ENCODE measurements at places on chromosomes 6 and 20.
A peak's percentile ranks its signal among the peaks of the same experiment; 100 is the strongest.

DNA sequence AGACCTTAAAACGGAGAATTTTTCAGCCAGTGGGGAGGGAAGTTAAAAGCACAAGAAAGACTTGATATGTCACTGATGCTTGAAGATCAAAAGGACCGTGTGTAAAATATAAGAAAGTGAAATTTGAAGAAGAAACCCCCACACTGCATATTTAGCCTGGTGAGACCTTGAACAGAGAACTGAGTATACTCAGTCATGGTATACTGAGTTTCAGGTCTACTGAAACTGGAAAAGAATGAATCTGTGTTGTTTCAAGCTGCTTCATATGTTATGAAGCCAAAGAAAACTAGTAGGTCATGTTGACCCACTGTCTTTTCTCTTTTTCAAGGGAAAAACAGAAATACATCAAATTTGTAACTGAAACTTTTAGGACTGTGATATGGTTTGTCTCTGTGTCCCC is 443.8 kb upstream of the GJE1 start:
- no peak for DNase-seq

GRCh38 chr6:17663226-17663625 is 43.5 kb downstream of the NUP153 start:
- no peak for DNase-seq

DNA sequence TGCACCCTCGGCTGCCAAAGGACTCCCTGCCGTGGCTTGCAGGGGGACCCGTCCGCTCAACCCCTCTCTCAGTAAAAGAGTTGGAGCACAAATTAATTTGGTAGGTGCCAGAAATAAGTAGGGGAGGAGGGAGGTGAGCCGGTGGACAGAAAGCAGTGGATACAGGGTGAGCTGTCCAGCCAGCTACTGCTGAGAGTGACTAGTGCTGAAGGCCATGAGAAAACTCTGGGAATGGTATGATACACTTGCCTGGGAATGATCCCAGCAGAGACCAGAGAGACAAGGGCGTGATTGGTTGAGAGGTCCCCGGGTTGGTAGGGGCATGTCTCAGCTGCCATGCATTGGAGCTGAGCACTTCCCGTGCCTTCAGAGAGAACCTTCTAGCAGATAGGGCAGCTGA is 15.7 kb downstream of the FOXQ1 start:
- no peak for DNase-seq

GRCh38 chr6:135890876-135891275 is 39.4 kb downstream of the PDE7B start:
- DNase-seq, result no peak

DNA sequence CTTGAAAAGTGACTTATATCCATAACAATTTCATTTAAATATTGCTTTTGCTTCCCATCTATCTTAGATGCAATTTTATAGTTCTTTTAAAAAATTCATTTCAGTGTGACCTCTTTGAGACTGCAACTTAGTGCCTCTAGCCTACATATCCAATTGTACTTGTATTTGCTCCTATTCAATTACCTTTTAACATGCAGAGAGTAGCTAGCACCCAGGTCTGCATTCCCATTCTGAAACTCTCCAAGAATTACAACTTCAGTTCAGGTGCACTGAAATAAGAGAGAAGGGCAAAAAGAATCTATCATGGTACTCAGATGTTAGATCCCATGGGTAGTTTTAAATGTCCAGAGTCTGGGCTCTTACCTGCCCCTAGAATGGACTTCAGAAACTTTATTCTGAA is 765.4 kb upstream of the SLC35B3 start:
- DNase-seq, result no peak

- DNase-seq, result no peak
Observed at GRCh38 chr6:21707524-21708319, 114.2 kb downstream of the SOX4 start.

GRCh38 chr20:64072498-64073063 is 6.7 kb downstream of the RGS19 start:
- no peak for DNase-seq

GRCh38 chr6:10964684-10965083 is 77.8 kb downstream of the SYCP2L start:
- DNase-seq, result no peak

- no peak for DNase-seq
Observed at GRCh38 chr6:7153789-7154188, 46.0 kb downstream of the RREB1 start.

- no peak for DNase-seq
Observed at GRCh38 chr6:21992178-21992967, 304.5 kb downstream of the PRL start.

DNA sequence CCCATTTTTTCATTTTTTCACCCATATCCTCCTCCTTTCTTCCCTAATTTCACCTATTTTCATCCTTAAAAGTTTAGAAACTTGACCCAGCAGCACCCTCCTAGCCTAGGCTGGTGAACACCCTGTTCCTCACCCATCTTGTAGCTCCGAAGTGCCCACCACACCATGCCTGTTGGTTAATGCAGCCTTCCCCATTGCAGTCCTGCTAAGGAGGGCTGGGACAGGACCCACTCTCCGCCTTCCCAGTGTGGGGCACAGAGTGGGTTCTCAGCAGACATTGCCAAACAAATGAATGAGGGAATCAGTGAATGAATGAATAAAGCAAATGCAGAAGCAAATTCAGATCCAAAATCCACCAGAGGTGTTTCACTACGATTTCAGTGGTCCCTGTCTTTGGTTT is 45.7 kb downstream of the CTCFL start:
- peak; percentile 9 for DNase-seq

GRCh38 chr20:56032251-56032650 is 26.9 kb upstream of the CBLN4 start:
- DNase-seq, result no peak

DNA sequence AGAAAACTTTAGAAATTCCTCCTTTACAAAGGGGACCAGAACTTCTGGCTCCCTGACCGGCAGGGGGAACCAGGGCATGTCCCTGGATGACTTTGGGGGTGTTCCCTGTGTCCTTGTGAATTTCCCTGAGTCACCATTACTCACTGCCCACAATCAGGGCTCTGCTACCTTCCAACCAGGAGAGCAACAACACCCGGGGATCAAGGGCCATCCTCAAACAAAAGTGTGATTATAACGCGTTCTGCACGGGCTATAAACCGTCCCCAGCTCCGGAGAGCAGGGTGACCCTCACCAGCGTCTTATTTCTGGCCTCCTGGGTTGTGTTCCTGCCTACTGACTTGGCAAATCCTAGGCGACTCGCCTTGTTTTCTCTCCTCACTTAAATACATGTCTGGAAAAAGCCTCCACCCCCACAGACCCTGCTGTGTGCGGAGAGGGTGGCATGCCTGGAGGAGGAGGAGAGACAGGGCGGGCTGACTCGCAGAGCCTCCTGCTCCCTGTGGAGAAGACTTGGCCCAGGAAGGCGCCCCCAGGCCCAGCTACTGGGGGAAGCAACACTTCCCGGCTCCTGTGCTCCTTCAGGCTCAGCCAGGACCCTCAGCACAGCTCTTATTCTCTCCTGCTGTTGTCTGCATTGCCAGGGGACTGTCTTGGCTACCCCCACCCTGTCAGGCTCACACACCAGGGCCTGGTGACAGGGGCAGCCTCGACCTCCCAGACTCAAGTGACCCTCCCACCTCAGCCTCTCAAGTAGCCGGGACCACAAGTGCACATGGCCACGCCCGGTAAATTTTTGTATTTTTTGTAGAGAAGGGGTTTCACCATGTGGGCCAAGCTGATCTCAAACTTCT is 54.1 kb downstream of the FGD2 start:
- no peak for DNase-seq

- DNase-seq, result no peak
Observed at GRCh38 chr6:28816339-28816908, 107.4 kb downstream of the TRIM27 start.

- DNase-seq, result no peak
Observed at GRCh38 chr6:131758920-131759319, 48.1 kb upstream of the CTAGE9 start.

DNA sequence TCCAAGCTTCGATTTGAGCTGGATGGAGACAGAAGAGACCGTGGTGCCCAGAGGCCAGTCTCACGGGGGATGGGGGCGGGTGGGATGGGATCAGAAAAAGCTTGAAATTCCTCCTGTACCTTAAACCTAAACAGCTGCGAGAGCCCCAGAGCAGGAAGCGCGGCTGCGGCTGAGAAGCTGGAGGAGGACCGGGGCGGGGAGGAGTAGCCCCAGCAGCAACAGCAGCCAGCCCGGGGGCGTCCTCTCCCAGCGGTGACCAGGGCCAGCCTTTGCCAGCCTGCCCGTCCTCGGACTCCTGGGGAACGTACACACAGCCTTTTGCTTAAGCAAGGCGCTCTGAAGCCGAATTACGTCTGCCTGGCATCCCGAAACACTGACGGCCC is 17.4 kb upstream of the PRDM13 start:
- DNase-seq, result no peak

- DNase-seq, result no peak
Observed at GRCh38 chr6:116966675-116967576, 89.9 kb downstream of the RFX6 start.

DNA sequence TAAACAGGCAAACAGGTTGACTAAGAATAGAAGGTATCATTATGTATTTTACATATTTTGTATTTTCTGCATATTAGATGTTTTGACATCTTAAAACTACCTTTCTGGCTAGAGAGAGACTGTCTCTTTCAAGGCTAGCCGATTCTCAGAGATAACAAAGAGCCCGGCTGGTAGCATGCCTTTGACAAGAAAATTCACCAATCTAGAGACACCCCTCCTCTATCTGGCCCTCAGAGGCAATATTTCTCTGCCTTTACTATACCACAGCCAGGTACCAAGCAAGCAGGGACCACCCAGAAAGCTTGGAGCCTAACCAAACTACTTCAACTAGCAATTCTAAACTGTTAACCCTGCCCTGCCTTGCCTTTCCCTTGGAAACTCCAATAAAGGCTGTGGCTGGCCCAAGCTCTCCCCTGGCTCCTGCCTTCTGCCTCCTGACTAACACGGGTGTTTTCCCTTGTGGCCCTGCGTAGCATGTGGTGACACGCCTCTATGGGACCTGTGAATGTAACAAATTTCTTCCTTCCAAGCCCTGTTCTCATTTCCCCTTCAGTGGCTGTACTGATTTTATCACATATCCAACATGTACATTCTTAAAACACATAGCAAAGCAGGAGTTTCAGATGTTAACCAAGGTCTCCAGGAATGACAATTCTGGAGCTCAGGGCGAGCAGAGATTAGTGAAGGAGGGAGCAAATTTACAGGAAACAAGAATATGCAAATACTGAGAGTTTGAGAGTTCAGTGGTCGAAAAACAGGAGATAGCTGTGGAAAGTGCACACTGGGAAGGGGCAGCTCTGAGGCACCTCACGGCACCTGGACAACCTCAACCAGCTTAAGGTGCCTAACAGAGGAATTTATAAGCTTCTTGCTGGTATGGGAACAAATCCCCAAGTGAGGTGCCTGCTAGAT is 120.8 kb downstream of the BACH2 start:
- peak; percentile 60 for DNase-seq

GRCh38 chr6:105112577-105112976 is 67.2 kb downstream of the POPDC3 start:
- DNase-seq, result no peak

DNA sequence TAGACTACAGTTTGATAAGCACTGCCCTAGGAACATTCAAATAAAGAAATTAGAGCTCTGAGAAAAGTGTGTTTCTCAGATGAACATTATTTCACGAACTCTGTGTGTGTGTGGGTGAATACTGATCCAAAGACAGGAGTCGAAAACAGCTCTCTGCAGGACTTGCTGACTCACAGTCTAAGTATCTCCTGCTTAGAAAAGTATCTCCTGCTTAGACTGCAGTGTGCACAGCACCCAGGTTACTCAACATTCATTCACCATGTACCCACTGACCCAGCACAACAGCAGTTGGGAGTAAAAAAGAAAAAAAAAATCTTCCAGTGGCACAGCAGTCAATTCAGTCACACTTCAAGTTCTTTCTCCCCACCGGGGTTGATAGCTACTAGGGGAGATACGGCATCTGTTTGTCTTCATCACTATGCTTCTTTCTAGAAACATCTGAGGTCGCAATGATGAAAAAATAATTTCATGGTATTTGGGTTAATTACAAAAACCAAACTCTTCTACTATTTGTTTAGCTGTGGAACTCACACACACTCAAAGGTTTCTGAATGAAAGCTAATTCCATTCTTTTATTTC is 48.0 kb downstream of the GCLC start:
- DNase-seq, result no peak

- no peak for DNase-seq
Observed at GRCh38 chr6:13761361-13762036, 49.9 kb upstream of the RANBP9 start.

GRCh38 chr6:15653581-15653980 is 9.2 kb downstream of the DTNBP1 start:
- DNase-seq, result no peak

DNA sequence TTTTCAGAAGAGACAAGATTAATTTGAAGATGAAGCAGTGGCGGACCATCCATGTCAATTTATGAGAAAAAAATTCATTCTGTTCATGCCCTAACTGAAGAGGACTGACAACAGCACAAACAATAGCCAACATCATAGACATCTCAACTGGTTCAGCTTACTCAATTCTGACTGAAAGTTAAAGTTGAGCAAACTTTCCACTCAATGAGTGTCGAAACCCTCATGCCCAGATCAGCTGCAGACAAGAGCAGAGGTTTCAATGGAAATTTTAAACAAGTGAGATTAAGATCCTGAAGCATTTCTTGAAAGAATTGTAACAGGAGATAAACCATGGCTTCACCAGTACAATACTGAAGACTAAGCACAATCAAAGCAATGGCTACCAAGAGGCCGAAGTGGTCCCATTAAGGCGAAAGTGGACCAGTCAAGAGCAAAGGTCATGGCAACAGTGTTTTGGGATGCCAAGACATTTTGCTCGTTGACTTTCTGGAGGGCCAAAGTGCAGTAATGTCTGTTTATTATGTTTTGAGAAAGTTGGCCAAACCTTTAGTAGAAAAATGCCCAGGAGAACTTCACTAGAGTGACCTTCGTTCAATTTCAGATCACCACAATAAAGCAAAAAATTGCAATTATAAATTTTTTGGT is 6.1 kb upstream of the SFT2D1 start:
- DNase-seq, result no peak

- no peak for DNase-seq
Observed at GRCh38 chr6:14051355-14051754, 66.2 kb upstream of the CD83 start.

- no peak for DNase-seq
Observed at GRCh38 chr6:136582711-136583471, 32.7 kb upstream of the MAP7 start.

DNA sequence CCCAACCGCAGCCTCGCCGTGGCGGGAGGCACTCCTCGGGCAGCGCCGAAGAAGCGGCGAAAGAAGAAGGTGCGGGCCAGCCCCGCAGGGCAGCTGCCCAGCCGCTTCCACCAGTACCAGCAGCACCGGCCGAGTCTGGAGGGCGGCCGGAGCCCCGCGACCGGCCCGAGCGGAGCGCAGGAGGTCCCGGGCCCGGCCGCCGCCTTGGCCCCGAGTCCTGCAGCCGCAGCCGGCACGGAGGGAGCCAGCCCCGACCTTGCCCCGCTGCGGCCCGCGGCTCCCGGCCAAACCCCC is 525 bp downstream of the PNRC1 start:
- no peak for DNase-seq

DNA sequence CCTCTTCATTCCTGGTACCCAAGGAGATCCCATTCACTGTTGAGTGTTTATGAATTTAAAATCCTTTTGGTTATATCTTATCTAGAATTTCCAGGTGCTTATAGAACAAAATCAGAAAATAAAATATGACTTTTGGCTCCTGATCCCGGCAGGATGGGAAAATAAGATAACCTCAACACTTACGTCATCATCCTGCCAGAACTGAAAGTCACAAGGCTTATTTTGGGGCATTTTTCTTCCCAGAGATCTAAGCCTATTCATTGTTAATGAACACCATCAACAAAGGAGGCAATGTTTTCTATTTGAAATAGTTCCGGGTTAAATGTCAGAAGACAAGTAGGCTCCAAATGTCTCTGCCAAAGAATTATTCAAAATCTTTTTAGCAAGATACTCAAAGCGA is 580.6 kb downstream of the TFAP2A start:
- no peak for DNase-seq

Measured in activated B cell treated with CpG ODN at 0.5 μM for 24 hours (primary cell).